Thoracic aorta (tissue), 2 donors: ENCODE measurements at places on chromosomes 7 and 10.

DNA sequence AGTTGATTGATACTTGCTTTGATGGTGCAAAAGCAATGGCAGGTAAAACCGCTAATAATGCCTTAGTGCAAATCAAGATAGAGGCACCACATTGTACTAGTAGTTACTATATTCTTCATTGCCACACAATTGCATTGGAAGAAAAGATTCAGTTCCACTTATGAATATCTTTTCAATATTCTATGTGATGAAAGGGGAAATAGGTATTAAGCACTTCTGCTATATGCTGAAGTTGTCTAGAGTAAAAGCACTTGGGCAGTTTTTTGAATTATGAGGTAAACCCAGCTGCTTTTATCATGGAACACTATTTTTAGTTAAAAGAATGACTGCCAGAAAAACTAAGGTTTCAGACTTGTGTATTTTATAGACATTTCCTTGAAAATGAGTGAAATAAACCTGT, 15.5 kb downstream of the ENTPD7 start:
- no peak for DNase-seq

- DNase-seq, result no peak
Observed at GRCh38 chr10:113007821-113008220, 57.8 kb downstream of the TCF7L2 start.

DNA sequence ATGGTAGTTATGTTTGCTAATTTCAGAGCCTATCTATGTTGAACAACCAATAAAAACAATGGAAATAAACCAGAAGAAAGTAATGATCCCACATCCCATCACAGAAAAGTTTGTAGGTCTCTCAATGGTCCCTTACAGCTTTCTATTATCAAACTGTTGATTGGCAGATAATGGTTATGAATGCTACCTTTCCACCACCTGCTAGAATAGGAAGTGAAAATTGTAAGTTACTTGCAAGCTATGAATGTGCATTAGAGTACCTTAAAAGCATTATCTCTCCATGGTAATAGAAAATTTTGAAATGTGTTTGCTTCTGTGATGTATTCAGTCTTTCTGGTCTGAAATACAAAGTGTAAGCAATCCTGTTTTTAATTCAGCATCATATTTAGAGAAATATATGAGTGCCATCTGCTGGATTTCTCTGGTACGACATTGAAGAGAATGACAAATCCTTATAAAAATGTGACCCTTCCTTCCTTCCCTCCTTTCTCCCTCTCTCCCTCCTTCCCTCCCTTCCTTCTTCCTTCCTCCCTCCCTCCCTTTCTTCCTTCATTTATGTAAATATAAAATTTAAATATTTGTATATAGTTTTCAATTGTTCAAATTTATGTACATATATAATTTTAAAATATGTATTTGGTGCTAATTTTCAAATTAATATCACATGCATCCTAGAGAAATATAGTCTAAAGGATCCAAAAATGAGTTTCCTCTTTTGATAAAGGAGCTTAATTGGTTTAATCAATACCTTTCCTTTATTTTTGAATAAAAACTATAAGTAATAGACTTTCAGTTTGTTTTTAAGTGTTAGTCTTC, 41.4 kb upstream of the PNLIPRP3 start:
- DNase-seq, result no peak

GRCh38 chr7:104993217-104993862, 20.7 kb upstream of the KMT2E start:
- no peak for DNase-seq

DNA sequence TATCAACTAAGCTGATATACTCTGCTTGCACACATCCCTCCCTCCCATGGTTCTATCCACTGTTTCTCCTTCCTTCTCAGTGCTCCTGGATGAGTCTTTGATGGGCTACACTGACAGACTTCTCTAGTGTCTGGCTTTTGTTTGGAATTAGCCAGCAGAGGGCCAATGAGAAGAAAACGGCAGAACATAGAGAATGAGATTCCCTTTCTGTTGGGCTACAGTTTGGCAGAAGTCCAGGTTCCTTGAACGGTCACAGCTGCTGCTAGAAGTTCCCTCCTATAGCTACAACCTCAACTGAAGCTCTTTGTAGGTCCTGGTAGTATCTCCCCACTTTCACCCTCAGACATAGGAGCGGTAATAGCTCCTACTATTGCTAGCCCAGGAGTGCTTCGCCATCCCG, 251.1 kb upstream of the LRRN3 start:
- DNase-seq, result no peak

- no peak for DNase-seq
Observed at GRCh38 chr7:149414745-149415390, 46.0 kb downstream of the ZNF777 start.

- DNase-seq, result no peak
Observed at GRCh38 chr10:36388166-36388565, 737.2 kb upstream of the ANKRD30A start.

- DNase-seq, result no peak
Observed at GRCh38 chr10:53537508-53537907, 764.9 kb upstream of the MBL2 start.

GRCh38 chr7:128176696-128177095, 64.4 kb upstream of the LEP start:
- DNase-seq, result no peak

- DNase-seq, result no peak
Observed at GRCh38 chr10:30080161-30080560, 20.8 kb upstream of the JCAD start.

DNA sequence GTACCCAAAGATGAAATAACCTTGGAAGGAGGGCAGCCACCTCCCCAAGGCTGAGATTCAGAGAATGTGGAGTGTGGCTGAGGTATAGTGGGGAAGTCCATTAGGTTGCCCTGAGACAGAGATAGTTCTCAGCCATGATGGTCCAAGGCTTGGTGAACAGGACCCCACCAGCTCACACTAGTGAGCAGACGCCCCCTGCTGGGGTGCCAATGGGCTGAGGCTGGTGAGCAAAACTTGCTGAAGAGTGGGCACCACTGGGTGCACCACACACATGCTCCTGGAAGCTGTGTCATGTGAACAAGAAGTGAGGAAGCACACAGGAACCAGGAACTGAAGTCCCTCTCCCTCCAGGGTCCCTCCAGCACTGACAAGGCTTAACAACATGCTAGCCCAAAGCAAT, 8.9 kb downstream of the FBXL13 start:
- DNase-seq, result no peak
